Stimulated activated CD8-positive, alpha-beta memory T cell treated with anti-CD3 and anti-CD28 coated beads, Interleukin-12 subunit alpha, Interleukin-12 subunit beta, amount 100 ng/mL, for 4 hours (primary cell): ENCODE measurements at places on chromosomes 5 and 9.

DNA sequence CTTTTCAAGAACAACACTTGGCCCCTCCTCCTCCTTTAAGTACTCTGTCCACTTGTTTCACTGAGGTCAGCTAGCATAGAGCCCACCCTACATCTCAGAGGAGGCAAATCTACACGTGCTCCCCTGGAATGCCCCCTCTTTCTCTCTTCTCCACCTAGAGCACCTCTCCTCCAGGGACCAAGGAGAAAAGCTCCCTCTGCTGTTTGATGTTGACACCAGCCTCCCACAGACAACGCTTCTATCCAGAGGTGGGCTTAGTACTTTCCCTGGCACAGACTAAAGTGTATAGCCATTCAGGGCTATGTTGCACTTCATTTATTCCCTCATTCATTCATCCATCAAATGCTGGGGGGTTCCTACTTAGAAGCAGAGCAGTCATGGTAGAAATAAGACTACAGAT, 68.2 kb upstream of the TAF1L start:
- no peak for DNase-seq

GRCh38 chr5:141430332-141431113, at the start of gene PCDHGA12:
TSS of gene PCDHGA12 (plus strand) at chr5:141430507. CDS start at chr5:141430760, 253 bp downstream.
- DNase-seq = no peak

DNA sequence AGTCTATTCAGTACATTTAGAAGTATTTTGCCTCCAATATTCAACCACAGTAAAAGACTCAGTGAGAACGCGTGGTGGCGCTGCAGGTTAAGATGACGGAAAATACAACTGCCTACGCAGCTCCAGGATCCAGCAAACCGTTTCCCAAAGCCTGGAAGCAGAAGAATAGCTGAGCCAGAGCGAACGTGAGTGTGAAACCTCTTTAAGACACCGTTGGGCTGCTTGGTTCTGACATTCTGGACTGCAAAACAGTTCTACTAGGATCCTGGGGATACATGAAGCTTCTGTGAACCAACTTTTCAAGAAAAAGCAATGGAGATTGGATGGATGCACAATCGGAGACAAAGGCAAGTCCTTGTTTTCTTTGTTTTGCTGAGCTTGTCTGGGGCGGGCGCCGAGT, at the start of gene PCDHB16:
Gene PCDHB16 (plus strand): TSS at position 140 of the 400 bp plus-strand sequence. CDS start 173 bp downstream, at position 313.
- DNase-seq = no peak

DNA sequence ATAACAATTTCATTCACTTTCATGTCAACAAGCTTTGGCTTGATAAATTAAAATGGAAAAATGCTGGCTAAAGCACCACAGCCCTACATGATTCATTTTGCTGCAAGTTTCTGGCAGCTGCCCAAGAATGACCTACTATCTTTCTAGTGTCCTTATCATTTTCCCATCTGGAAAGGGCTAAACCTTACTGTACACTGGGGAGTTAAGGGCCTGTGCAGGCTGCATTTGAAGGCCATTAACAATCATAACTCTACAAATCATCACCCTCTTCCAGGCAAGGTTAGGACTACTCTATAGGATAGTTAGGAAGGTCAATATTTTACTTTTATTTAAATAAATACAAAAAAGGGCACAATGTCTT, 579.7 kb upstream of the ZNF608 start:
- DNase-seq = no peak

GRCh38 chr5:78004559-78004958, 228.4 kb upstream of the TBCA start:
- DNase-seq = no peak
